ENCODE measurements at places on chromosomes 5 and 9.

- DNase-seq, result no peak
Measured at GRCh38 chr5:14486486-14486885, 95.1 kb upstream of the OTULINL start.

DNA sequence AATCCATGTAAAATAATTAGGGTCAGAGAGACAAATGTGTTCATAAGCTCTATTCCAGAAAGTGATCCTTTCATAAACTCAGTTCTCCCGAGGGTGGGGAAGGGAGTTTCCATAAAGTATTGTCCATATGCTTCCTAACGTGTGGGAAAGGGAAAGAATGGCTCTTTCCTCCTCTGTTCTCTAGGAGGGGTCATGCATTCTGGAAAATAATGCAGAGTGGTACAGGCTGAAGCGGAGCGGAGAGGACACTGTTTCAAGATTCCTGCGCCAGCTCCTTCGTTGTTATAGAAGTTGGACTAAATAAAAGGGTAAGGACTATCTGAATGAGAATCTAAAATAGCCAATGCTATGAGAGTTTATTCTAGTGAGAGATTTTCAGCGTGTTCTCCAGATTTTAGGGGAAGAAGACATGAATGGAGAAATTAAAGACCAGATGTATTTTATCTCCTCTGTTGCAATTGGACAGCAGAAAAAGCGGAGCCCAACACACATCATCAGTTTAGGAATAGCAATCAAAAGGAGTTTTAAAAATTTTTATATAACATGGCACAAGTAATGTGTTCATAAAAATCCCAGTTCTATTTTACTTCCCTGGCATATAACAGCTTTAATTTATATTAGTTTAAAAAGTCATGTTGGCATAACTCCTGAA lies 166.9 kb upstream of the MPDZ start:
- DNase-seq, result no peak

DNA sequence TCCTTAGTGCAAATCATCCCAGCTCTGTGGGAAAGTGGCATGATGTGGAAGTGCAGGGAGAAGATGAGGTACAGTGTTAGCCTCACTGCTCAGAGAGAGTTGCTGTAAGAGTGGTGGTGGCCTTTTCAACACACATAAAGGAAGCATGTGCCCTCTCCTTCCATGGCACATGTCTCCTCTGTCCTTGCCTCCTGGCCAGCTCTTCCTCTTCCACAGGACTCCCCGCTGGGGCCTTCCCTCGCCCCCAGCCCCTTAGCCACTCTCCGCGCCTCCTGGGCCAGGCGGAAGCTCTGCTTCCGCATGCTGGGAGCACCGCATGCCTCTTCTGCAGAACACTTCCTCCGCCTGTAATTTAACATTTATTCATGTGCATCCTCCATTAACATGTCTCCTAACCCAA lies 4.8 kb upstream of the KCNMB1 start:
- no peak for DNase-seq

GRCh38 chr9:33147416-33148169 lies 19.5 kb downstream of the B4GALT1 start:
- no peak for DNase-seq

GRCh38 chr5:111930449-111930848 lies 173.5 kb upstream of the NREP start:
- no peak for DNase-seq

GRCh38 chr9:70435948-70436347 lies 21.5 kb upstream of the KLF9 start:
- no peak for DNase-seq

GRCh38 chr5:61178702-61179101 lies 16.4 kb upstream of the SMIM15 start:
- no peak for DNase-seq

GRCh38 chr5:15492545-15492944 lies 7.4 kb upstream of the FBXL7 start:
- no peak for DNase-seq

DNA sequence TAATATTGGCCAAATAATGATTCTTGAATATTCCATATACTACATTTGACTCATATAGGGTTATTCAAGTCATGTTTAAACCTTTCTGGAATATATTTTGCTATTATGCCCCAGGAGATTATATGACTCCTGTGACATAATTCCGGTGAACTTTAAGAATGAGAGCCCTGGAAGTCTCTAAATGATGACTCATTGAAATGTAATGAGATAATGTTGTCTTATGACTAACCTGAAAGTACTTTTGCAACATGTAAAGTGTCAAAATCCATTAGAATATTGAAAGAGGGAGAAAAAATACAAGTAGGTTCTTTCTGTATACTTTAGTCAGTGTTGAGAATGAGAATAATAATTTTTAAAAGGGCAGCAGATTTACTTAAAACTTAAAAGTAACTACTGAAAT lies 830.4 kb downstream of the MAT2B start:
- no peak for DNase-seq

DNA sequence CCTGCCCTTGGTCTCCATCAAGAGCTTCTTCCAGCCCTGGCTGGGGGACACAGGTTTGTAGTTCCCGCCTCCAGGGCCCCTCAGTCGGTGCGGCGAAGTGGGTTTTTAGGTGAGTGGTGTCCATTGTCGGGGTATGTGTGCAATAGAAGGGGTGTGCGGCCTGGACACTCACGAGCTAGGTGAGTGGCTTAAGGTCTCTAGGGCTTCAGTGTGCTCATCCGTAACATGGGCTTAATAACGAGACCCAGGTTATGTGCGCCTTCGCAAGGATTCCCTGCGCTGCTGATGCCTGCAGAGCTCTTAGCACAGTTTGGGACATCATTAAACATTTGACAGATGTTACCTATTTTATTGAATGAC lies 656 bp downstream of the CEP78 start:
- DNase-seq, result no peak

- no peak for DNase-seq
Measured at GRCh38 chr5:169667896-169668674, 31.0 kb downstream of the DOCK2 start.

- no peak for DNase-seq
Measured at GRCh38 chr5:105924366-105924765, 1746.4 kb downstream of the EFNA5 start.

DNA sequence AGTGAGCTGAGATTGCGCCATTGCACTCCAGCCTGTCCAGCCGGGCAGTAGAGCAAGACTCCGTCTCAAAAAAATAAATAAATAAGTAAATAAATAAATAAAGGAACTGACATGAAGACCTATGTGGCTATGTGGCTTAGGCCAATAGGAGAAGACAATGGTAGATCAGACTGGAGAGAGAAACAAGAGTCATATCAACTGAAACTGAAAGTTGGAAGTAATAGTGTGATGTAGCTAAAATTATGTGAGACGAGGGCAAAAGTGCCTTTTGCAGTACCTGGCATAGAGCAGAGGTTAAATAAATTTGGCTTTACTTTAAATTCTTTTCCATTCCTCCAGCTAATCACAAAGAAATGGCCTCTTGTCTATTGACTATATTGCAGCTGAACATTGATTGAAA lies 7.3 kb downstream of the FBP2 start:
- DNase-seq, result no peak

Data from stimulated activated CD4-positive, alpha-beta T cell treated with anti-CD3 and anti-CD28 coated beads, Interleukin-4, amount 100 ng/mL, for 24 hours (primary cell).